CD4-positive, alpha-beta T cell treated with Interleukin-15 for 1 hour (primary cell): ENCODE measurements at places on chromosomes 4 and X.

GRCh38 chr4:16225167-16225862, 956 bp downstream of the TAPT1 start:
- no peak for DNase-seq

DNA sequence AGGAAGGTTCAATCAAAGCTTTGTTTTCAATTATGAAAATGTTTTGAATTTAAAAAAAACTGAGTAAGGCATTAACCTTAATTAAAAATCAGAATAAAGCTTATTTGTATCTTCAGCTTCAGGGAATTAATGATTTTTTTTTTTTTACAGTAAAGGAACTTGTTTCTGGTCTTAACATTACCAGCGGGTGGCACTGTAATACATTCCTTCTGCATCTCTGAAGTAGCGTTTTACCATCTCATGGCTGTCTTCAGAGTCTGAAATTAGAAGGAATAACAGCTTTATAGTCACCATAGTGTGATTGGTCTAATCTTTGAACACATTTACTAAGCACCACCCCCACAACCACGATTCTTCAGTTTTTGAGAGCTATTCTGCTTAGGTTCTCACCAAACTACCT, 102.6 kb downstream of the IL1RAPL2 start:
- DNase-seq = no peak

GRCh38 chr4:83282049-83282535, 2.5 kb downstream of the COQ2 start:
- peak; percentile 38 for DNase-seq

DNA sequence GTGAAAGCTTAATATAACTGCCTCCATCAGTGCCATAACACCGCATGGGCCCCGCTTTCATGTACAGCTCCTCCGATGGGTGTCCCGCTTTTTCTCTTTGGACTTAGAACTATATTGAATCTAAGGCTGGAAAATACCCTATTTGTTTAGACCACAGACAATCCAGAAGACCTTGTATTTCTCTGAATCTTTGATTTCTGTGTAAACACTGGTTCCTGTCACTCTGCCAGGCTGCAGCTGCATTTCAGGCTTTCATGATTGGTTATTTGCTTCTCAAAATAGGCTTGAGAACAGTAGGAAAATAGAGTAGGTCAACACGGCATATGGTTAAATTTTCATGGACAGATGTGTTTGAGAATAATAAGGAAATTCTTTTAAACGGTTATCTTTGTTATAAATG, 80.0 kb downstream of the NWD2 start:
- DNase-seq = no peak

DNA sequence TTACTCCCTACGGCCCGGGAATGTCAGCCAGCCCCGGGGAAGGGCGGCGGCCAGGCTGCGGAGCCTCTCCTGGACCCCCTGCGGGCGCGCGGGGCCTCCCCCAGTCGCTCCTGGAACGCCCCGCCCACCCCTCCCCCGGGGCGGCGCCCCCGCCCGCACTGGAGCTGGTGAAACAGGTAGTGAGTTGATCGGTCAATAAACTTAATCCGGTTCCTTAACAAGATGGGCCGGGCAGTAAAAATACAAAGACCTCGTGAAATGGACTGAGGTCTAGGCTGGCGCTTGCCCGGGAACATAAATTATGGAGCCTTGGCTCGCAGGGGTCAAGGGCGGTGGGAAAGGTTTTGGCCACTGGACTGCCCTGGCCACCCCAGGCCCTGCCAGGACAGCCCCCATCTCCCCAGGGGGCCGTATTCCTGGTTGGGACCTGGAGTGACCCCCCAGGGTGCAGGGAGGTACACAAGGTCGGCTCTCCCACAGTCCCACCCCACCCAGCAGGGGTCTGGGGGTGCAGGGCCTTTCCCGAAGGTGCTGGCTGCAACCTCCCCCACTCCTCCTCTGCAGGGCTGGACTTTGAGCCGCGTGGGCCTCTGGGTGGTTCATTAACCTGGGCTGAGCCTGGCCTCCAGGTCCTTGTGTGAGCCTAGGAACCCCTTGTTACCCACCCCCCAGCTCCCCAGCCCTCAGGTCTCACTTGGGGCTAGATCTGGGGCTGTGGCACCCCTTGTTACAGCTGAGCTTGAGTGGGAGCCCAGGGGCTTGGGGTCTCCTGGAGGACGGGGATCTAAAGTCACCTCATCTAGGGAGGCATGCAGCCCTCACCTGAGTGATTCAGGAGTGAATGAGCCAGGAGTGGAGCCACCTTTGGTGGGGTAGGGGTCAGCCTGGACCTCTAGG, 2.5 kb downstream of the FGFR3 start:
- DNase-seq = no peak

GRCh38 chrX:101605728-101606127, 12.1 kb downstream of the ARMCX6 start:
- DNase-seq = no peak

DNA sequence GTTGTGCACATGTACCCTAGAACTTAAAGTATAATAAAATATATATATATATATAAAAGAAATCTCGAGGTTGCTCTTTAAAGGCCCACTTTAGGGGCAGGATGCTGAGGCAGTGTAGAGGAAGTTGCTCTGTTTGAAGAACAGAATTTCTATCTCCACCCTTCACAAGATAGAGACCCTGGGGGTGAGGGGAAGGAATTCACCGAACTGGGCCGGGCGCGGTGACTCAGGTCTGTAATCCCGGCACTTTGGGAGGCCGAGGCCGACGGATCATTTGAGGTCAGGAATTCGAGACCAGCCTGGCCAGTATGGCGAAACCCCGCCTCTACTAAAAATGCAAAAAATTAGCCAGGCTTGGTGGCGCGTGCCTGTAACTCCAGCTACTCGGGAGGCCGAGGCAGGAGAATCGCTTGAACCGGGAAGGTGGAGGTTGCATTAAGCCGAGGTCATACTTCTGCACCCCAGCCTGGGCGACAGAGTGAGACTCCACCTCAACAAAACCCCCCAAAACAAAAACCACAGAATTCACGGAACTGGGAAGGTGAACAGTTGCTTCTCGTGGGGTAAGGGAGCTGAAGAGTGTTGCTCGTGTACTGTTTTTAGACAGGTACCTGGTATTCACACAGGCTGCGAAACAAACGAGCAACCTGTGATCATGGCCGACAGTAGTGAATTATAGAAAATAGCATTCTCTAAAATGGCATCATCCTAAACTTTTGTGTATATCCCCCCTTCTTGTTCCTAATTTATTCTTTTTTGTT, 6.2 kb downstream of the PLAC8 start:
- no peak for DNase-seq

DNA sequence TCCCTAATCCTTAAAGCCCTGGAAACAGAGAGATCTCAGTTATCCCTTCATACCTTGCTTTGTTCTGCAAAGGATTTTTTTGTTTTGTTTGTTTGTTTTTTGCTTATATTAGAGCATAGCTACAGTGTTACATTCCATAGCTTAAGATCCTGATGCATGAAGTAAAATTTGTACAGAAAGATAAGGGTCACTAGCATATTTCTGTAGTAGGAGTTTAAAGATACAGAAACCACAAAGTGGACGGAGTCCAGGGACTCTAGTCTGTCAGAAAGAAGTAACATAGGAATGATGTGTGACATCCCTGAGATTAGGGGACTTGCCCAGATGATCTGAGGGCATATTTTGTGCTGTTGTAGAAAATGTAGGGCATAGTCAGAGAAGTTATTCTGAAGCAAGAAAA, 151.9 kb upstream of the PLAC1 start:
- DNase-seq = no peak

- no peak for DNase-seq
Measured at GRCh38 chr4:7787681-7788141, 151.9 kb downstream of the AFAP1 start.

- no peak for DNase-seq
Measured at GRCh38 chr4:100981447-100982204, 365.7 kb downstream of the PPP3CA start.

DNA sequence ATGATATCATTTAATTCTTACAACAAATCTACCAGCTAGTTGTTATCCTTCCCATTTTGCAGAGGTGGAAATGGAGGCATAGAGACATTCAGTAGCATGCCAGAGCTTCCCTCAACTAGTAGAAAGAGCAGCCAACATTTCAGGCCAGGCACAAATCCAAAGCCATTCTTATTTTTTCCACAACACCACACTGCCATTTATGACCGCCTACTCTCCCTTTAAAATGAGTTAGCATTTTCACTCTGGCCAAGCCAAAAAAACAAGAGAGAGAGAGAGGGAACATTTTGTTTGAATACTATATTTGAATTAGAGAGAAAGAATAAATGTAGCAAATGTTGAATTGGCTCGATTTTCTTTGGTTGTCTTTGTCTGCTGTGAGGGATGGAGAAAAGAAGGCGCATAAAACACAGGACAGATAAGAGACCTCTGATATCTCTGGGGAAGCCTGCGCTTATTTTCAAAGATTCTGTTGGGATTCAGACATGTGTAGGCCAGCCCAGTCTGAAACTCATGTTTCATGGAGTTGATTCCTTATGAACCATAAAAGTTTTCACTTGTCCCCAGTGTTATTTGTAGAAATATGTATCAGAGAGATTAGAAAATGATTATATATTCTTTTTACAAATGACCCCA, 265.7 kb downstream of the RAB28 start:
- no peak for DNase-seq

DNA sequence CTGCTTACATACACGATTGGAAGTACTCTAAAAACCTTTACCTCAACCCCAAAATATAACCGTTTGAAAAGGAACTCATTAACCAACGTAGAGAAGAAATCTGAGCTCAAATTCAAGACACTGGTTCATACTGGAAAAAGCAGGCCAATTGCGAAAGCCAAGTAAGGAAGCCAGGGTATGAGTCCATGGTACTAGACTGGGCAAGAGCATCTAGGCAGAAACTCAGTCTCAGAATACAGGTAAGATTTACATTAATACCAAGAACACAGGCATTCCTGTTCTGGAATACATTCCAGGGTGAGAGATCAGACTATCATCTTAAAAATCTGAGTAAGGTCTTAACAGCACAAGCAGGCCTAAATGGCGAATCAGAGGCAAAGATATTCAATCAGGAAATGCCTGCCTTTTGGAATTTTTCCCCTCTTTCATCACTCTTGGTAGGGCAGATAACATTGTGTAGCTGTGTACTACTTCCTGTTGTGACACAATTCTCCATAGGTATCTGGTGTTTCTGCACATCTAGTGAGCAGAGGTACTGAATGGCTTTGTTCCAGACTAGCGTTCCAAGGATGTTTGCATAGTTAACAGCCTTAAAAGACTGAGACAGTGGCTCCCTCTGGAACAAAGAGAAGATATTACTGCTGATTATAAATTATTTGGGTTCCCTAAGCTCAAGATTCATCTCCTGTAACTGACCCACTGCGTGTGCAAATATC, 311.3 kb downstream of the PCDH19 start:
- no peak for DNase-seq

DNA sequence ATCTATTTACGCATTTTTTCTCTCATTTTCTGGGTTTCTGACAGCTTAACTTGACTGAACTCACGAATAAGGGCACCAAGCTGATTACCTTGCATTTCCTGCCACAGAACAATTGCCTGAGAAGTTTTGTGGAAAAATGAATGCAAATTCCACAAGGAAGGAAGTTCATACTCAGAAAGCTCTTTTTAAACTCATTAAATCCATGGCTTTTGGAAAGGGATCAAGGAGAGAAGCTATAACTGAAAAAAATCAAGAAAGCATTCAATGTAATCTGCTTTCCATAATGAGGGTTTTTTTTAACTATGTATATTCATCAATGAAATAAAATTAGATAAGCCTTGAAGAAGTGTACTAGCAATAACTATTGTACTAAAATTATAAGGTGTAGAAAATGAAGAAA, 252.5 kb downstream of the GPM6A start:
- DNase-seq = no peak

GRCh38 chr4:39320381-39321115, 45.6 kb downstream of the RFC1 start:
- no peak for DNase-seq

- no peak for DNase-seq
Measured at GRCh38 chrX:151510203-151510602, 53.3 kb upstream of the PASD1 start.

- DNase-seq = peak; percentile 38
Measured at GRCh38 chr4:7761720-7762119, 177.9 kb downstream of the AFAP1 start.

- no peak for DNase-seq
Measured at GRCh38 chrX:10246846-10247245, 90.1 kb downstream of the CLCN4 start.

DNA sequence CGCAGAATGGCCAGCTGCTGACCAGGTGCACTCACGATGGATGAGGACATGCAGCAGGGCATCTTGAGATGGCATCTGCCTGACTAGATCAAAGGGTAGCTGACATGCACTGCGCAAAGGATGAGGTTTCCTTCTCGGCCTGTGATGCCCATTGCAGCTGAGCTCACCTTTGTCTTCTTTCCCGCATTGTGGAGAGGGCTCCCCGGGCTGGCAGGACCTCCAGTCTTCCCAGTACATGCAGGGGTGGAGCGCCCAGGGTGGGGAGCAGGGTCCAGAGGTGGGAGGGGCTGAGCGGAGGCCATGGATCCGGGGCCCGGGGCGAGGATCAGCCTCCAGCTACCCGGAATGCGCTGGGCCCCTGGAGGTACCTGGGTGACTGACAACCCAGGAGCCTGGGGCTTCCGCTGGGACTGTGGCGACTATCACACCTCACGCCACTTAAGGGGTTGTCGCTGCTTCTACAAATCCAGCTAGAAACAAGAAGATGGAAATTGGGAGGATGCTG, 12.0 kb downstream of the TREX2 start:
- DNase-seq = no peak

DNA sequence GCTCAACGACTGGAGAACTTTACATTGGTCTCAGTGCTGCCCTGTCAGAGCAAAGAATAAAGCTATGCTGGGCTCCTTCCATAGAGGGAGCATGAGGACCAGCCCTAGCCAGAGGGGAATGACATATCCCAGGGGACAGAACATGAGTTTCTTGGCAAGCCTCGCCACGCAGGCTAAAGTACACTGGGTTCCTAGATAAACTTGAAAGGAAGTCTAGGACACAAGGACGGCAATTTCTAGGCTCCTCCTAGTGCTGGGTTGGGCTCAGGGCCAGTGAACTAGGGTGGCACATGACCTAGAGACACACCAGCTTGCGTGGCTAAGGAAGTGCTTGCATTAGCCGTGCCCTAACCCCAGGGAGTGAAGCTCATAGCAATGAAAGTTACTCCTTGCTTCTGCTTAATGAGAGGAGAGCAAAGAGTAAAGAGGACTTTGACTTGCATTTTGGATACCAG, 141.0 kb downstream of the MAB21L2 start:
- DNase-seq = no peak

GRCh38 chr4:145773581-145774234, 93.8 kb downstream of the C4orf51 start:
- DNase-seq = no peak

- DNase-seq = no peak
Measured at GRCh38 chr4:53626491-53626890, 35.2 kb upstream of the LNX1 start.

DNA sequence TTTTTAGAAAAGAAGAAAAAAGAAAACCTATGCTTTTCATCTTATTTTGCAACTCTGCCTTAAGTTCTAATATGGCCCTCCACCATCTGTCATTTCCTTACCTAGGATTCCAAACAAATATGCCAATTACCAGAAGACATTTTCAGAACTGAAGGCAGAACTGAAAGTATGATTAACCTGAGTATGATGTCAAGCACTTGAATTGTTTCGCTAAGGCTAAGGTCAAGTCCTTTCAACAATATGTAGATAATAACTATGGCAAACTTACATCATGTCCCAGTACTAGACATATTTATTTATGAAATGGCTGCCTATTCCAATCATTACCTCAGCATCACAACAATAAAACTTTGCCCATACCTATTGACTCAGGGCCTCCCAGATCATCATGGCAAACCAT, 91.0 kb downstream of the OR13H1 start:
- DNase-seq = no peak

GRCh38 chrX:131225078-131225477, 64.0 kb downstream of the IGSF1 start:
- DNase-seq = no peak

- no peak for DNase-seq
Measured at GRCh38 chr4:168506014-168506413, 9.2 kb downstream of the PALLD start.
